ENCODE measurements at places on chromosomes 3 and 15. TPM values are rescaled to one million over a fixed set of nuclear protein-coding genes. Genes with fewer than 3 reads are reported as not detected.

The KNG1 gene
- not detected for polyA plus RNA-seq

The ASB14 gene
- polyA plus RNA-seq, result not detected

GRCh38 chr3:124786511-124787241 lies 56.4 kb downstream of the UMPS start:
- DNase-seq, result no peak

DNA sequence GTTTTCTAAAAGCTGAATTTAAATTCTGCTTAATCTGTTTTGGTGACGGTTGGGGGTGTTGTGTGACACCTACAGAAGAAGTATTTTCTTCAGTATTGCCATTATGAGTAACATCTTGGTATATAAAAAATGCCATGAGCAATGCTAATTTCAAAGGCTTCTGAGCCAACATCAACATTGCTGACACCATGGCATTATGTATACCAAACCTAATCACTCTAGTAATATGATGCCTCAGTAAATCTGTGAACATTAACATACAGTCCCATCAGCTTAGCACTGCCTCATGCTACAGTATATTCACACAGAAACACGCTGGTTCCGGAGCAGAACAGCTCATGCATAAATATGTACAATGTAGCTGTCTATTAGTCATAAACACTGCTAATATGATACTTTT lies 75.8 kb downstream of the ZPLD1 start:
- no peak for DNase-seq

DNA sequence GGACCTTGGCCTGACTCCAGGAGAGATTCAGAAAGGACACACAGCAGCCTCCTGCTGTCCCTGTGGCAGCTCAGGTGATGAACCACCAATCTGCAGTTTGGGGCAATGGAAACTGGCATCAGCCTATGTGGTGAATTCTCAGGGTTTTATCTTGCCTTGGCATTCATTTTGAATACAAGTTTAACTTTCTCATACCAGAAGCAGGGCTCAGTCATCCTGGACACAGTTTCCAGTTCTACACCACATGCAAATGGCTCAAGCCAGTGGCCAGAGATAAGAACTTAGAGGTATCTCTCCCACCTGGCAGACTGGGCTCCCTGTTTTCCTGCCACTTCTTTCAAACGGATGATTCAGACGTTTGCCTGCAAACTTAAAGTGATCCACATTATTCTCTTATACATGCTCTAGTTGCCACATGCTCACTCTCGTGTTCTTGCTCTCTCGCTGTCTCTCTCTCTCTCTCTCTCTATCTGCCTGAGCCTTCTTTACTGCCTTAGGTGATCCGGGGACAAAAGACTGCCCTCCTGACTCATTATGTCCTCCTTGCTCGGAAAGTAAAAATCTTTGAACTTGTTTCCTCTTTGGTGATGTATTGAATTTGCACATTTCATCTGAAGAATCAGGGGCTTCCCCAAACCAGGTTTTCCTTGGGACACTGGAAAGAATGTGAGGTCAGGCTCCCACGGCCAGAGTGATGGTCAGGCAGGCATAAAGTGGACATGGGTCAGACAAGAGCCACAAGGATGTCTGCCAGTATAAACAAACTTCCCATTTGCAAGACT lies 99.6 kb upstream of the STT3B start:
- DNase-seq, result no peak

All from AG04450 (cell line).